Fibroblast of mammary gland (primary cell): ENCODE measurements at places on chromosomes 3 and 15.

DNA sequence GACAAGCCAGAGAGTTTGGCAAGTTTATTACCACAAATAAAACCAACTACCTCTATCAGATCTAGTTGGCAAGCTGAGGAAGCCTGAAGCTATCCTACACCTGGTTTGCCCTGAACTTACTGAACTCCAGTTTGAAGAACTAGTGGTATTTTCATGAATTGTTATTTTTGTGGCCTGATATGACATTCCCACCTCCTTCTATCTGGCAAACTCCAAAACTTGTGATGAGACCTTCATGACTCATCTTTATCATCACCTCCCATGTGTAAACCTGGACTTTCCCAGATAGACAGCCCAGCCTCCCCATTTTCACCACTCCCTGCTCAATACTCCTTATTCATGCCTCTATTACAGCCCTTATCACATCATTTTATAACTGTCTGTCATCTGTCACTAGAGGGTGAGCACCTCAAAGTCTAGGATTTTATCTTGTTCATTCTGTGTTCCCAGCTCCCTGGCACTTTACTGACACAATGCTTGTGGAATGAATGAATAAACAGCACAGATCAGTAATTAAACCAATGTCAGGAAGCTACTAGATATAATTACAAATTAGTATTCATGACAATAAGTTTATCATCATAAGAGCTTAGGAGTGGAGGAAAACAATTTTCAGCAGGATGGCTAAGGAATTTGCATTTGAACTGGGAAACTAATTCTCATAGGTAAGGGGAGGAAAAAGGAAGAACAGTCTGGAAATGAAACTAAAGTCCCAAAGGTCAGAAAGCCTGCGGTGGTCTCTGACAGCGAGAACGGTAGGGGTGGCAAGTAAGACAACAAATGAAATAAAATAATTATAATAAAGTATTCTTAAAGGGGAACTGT is 13.2 kb upstream of the TRANK1 start:
- DNase-seq = peak; percentile 71

GRCh38 chr15:79248183-79248582 is 34.3 kb upstream of the ANKRD34C start:
- no peak for DNase-seq

DNA sequence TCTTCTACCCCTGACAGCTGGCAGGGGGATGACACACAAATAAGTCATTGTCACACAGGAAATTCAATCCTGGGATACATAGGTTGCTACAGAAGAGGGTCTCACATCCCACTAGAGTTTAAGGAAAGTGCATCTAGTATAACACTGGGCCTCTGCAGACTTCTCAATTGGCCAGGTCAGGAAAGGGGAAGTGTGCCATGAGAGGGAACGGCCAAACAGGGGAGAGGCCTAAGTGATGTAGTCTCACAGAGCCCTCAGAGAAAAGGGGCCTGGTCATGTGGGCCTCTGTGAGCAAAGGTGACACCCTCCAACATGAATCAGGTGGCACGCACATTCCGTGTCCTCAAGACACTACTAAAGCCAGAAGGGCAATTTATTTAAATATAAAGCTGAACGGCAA is 11.2 kb downstream of the ZXDC start:
- DNase-seq = no peak

DNA sequence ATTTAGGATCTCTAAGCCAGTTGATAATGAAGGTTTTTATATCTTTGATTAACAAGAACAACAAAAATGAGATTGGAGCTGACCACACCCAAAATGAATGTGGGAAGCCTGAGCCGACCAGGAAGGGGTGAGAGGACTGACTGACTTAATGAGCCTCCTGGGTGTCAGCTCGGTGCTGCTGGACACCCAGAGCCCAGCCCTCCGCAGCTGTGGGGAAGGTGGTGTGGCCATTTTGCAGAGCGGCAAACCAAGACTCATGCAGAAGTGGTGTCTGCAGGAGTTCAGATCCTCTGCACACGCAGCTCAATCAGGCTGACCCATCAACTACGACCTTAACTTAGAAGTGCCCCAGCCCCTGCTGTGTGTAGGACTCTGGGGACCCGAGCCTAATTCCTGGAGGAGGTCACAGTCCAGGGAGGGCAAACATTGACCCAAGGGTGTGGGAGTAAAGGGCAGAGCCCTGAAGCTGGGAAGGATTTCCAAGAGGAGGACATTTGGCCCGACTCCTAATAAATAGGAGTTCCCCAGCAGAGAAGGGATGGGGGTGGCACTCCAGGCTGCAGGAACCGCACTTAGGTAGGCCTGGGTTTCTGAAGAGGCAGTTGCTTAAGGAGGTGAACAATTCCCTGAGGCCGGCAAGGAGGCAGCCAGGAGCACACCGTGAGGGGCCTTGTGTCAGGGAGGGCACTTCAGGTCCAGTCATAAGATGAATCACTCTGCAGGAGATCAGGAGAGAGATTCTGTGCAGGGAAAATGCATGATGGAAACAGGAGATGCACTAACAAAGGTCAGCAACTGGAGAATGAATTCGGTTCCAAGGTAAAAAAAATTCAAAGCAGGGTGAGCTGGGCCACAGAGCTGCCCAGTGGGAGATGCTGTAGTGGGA is 197.1 kb upstream of the TPM1 start:
- DNase-seq = peak; percentile 42
